BJ (cell line): ENCODE measurements at places on chromosomes 6 and 20.

DNA sequence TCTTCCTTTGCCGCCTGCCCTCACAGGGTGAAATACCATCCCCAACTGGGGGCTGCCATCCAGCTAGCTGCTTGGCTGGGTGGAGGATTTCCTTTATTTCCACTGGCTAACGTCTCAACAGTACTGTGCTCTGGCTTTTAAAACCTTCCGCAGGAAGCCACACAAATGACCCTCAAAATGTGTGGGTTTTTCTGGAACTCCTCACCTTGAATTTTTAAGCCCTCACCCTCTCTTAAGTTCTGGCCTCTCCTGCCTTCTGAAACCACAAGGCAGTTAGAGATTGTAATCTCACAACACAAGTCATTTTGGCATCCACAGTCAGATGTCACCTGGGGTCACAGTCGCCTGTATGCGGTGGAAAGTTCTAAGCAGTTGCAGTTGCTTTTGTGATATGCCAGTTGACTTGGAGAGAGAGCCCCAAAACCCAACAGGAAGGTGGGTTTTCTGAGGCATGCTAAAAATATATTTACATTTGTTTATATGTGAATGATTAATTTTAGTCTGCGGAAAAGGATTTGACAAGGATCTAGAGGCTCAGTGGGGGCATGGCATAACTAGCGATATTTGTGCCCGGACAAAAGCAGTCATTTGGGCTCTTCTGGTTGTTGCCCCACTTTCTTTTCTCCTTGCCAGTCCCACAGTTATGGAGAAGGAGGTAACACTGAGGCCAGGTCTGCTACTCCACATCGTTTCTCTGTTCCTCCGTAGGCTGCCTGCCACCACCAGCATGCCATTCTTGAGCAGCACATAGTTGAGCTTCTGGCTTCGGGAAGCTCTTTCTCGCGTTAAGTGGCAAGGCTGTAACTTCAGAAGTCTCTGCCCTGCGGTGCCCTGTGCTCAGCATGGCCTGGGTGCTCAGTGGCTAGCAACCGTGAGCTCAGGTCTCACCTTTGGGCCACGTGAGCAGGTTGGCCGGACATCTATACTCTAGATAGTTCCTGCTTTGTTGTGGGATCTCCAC, 335.3 kb downstream of the CD83 start:
- no peak for DNase-seq

DNA sequence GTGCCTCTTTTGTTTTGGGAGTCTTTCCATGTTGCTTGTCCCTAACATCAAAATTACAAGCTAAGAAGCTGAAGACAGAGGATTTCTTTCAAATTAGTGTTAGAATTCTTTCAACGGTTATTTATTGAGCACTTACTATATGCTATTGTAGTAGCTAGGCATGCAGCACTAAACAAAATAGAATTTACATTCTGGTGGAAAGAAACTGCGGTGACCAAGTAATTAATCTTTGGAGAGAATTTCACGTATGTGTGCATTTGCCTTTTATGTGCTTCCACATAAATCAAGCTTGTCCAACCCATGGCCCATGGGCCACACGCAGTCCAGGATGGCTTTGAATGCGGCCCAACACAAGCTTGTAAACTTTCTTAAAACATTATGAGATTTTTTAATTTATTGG, 33.0 kb upstream of the DUSP22 start:
- DNase-seq, result no peak

- DNase-seq, result no peak
Observed at GRCh38 chr6:159762681-159763293, 942 bp downstream of the ACAT2 start.

DNA sequence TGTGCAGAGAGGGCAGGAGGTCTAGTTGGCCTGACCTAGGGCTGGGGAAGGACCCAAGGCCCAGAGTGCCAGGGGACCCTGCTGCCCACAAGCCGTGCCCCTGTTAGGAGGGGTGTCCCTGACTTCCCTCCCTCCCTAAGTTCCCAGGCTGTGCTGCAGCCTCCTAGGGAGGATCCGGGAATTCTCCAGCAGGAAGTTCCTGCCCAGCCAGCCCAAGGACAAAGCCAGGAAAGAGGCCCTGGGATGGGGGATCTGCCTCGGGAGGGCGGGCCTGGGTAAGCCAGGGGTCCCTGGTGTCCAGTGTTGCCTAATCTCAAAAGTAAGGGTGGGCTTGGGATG, 9.3 kb upstream of the BAK1 start:
- DNase-seq, result no peak

- no peak for DNase-seq
Observed at GRCh38 chr6:151054306-151054705, 185.5 kb upstream of the AKAP12 start.

GRCh38 chr6:129608886-129609537, 101.0 kb downstream of the ARHGAP18 start:
- DNase-seq, result no peak

- no peak for DNase-seq
Observed at GRCh38 chr6:86118271-86118670, 475.6 kb upstream of the SYNCRIP start.

DNA sequence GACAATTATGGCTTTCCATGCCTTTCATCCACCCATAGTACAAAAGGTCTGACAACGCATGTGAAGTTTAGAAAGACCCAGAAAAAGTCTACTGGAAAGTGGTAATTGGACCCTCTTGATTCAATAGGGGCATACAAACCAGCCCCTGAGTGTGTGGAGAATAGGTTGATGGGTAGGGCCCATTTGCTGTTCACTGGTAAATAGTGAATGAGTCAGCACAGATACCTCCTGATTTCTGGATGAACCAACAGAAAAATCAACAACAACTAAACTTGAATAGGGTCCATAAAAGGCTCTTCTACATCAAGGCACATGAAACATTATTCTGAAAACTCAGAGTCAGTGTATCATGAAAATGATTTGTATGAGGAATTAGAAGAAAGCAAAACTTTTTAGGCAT, 235.4 kb upstream of the SLC35B3 start:
- DNase-seq, result no peak

DNA sequence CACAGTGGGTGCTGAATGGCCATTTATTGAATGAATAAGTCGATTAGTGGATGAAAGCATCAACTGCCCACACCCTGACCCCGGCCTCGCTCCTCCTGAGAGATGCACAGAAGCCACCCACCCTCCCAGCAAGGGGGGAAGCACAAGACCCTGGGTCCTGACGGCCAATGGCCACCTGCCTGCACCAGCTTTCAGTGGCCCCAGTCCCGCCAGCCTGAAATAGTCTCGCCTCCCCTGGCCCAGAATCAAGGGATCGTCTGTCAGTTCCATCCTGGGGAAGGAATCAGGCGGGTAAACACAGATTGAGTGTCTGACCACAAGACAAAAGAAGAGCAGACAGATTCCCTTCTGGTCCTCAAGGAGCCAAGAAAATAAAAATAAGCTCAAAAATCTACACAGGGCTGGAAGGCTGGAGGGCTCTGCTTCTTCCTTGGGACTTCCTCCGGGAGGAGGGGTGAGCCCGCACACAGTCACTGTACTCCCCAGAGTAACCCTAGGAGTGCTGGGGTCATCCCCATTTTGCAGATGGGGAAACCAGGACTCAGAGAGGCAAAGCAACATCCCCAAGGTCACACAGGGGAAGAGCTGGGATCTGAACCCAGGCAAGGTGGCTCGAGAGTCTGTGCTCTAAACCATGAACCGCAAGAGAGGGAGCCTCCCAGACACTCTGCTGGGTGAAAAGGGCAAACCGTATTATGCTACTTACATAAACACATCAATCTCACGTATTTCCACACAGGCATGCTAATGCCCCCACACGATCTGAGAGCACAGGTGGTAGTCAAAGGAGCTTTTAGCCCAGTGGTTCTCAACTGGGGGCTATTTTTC, 7.8 kb downstream of the PREX1 start:
- no peak for DNase-seq

- DNase-seq, result no peak
Observed at GRCh38 chr6:110980648-110981047, 1.2 kb upstream of the RPF2 start.

GRCh38 chr6:100121854-100122609, 128.0 kb upstream of the MCHR2 start:
- DNase-seq, result no peak

- DNase-seq, result peak; percentile 88
Observed at GRCh38 chr6:24743265-24743943, 24.4 kb upstream of the C6orf62 start.
